ENCODE measurements at places on chromosomes 7 and 10. TPM values are rescaled to one million over a fixed set of nuclear protein-coding genes. Genes with fewer than 3 reads are reported as not detected.

GRCh38 chr7:144398291-144398690 lies 5.2 kb downstream of the NOBOX start:
- no peak for DNase-seq
- H3K27ac ChIP-seq = no peak overlapping the region
- H3K4me3 ChIP-seq = no peak overlapping the region
- H3K27me3 ChIP-seq = no peaks in the 10 kb centered on the region

DNA sequence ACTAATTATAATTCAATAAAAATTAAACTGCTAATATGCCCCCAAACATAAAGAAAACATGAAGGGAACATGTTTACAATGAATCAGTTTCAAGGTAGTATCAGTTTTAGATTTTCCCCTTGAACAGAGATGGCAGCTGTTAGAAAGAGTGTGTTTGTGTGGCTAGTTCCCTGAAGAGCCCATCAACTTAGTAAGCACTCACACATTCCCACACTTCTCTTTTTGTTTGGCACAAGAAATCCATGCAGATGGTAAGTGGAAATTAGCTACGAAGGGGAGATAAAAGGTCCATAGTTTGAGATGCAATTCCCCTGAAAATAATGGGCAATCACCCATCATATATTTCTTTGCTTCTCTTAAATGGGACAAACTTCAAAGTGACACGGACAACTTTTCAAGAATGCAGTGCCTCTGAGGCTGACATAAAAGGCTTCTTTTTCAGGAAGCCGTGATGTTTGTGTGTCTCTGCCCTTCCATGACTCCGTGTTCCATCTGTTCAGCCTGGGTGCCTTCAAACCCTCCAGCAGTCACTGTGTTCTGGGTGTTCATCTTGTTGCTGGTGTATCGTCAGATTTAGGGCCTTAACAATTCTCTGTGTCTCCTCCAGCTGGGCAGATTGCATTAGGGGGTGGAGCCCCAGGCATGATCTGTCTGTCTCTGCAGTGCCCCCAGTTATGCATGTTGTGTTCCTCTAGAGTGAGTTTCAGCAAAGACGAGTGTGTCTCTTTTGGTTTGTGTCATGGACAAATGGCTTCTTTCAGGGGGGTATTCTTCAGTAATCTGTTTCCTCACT lies 259.5 kb upstream of the NPY start:
- H3K4me3 ChIP-seq = no peak overlapping the region
- no peaks in the 10 kb centered on the region for H3K36me3 ChIP-seq
- H3K4me1 ChIP-seq = no peaks in the 10 kb centered on the region

DNA sequence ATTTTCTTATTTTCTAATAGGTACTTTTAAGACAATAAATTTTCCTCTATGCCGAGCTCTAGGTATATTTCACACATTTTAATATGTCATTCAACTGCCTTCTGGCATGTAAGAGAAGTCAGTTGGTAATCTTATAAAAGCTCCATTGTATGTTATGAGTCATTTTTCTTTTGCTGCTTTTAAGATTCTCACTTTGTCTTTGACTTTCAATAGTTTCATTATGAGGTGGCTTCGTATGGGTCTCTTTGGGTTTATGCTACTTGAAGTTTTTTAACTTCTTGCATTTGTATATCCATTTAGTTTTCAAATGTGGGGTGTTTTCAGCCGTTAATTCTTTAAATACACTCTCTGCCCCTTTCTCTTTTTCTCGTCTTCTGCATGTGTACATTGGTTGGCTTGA lies 80.5 kb downstream of the ABCA13 start:
- H3K4me3 ChIP-seq = no peak overlapping the region
- H3K27ac ChIP-seq = no peak overlapping the region
- DNase-seq = no peak
- H3K27me3 ChIP-seq = no peaks in the 10 kb centered on the region

DNA sequence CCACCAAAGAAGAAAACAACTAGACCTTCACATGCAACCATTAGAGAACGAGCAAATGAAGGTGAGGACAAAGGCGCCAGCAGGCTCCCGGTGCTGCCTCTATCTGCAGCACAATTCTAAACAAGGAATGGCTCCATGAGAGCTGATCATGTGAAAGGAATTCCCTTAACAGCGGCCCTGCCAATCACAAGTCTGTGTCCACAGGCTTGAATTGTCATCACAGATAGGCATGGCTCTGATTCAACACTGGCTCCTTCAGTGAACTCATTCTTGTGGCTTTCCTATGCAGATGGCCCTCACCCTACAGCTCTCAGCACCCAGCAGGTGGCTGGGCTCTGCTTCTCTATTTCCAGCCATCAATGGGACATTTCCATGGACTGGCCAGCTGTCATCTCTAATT lies 36.2 kb downstream of the LAMB1 start:
- H3K36me3 ChIP-seq = no peaks in the 10 kb centered on the region
- no peaks in the 10 kb centered on the region for H3K4me1 ChIP-seq
- H3K4me3 ChIP-seq = no peak overlapping the region

- no peak overlapping the region for H3K27ac ChIP-seq
- no peaks in the 10 kb centered on the region for H3K27me3 ChIP-seq
- peaks cover 29% of the 10 kb centered on the region for H3K36me3 ChIP-seq
- DNase-seq = no peak
Observed at GRCh38 chr7:76069238-76069638, 21.3 kb downstream of the MDH2 start.

GRCh38 chr7:106367018-106367420 lies 82.2 kb upstream of the NAMPT start:
- no peaks in the 10 kb centered on the region for H3K36me3 ChIP-seq
- no peak overlapping the region for H3K4me3 ChIP-seq
- H3K4me1 ChIP-seq = no peaks in the 10 kb centered on the region
- DNase-seq = no peak

DNA sequence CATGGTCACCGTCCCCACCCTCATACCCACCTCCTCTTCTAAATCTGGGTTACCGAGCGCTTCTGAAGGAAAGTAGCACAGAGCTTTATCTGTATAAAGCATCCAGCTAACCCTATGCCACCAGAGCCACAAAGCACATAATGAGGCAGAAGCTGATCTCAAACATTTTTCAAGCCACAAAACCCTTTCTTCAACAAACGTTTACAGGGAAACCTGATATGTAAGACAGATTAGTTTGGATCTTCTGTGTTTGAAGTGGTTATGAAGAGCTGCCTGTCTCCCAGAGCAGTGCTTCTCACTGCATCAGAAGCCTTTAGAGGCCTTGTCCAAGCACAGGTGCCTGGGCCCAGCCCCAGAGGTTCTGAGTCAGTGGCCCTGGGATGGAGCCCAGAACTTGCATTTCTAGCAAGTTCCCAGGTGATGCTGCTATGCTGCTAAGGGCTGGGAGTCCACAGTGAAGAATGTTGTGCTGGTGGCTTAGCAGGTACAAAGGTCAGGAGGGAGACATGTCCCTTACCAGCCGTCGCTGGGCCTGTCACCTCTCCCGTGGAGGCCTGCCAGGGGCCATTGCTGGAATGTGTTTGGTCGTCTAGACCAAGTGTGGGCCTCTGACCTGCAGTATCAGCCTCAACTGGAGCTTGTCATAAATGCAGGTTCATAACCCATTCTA lies 90.4 kb downstream of the TAF3 start:
- H3K27me3 ChIP-seq = no peaks in the 10 kb centered on the region
- H3K36me3 ChIP-seq = no peaks in the 10 kb centered on the region

- DNase-seq = no peak
- H3K36me3 ChIP-seq = no peaks in the 10 kb centered on the region
- H3K4me1 ChIP-seq = no peaks in the 10 kb centered on the region
- no peaks in the 10 kb centered on the region for H3K27me3 ChIP-seq
- H3K27ac ChIP-seq = no peak overlapping the region
- H3K4me3 ChIP-seq = no peak overlapping the region
Observed at GRCh38 chr7:99209781-99210180, 1.9 kb upstream of the KPNA7 start.

Gene SH3PXD2A
- total RNA-seq = 16.9 TPM

Gene MBL2
- not detected for total RNA-seq

Gene KEL
- 0.61 TPM for total RNA-seq

Gene SMIM30
- total RNA-seq = 21.6 TPM

Gene SFTPA1
- total RNA-seq = not detected

Gene CDC14C
- total RNA-seq = not detected

Gene TMEM184A
- not detected for total RNA-seq
